ENCODE measurements at places on chromosomes 4 and X. TPM values are rescaled to one million over a fixed set of nuclear protein-coding genes. Genes with fewer than 3 reads are reported as not detected.

Gene HPGD
- 5.7 TPM for total RNA-seq

Gene TMEM144
- 2.6 TPM for total RNA-seq

Gene ZNF711
- total RNA-seq = 15.7 TPM

Gene ASB5
- total RNA-seq = 77.8 TPM

Gene AKAP14
- total RNA-seq = not detected

Gene S100G
- total RNA-seq = not detected

Gene SPARCL1
- total RNA-seq = 116 TPM

Gene ABCG2
- 7.8 TPM for total RNA-seq

Gene FAM47A
- total RNA-seq = not detected

Gene DCHS2
- total RNA-seq = 18.3 TPM

Gene DUSP21
- not detected for total RNA-seq

Gene BBS12
- total RNA-seq = 4.2 TPM

Gene CD40LG
- not detected for total RNA-seq

Gene CTAG2
- total RNA-seq = not detected

Gene PRSS12
- 10.4 TPM for total RNA-seq

Gene SLC16A2
- 12.5 TPM for total RNA-seq

Gene C4orf51
- not detected for total RNA-seq

Gene CENPU
- 6.8 TPM for total RNA-seq

Gene TIGD4
- total RNA-seq = 2.1 TPM

Gene CAPN6
- total RNA-seq = 205 TPM

Gene DIPK2B
- 10.4 TPM for total RNA-seq

Gene CXCL8
- total RNA-seq = 1.0 TPM

Gene MAPK10
- 8.9 TPM for total RNA-seq

Gene RTL3
- under 0.01 TPM for total RNA-seq

Gene PHEX
- total RNA-seq = 4.2 TPM

Gene TMSB15A
- total RNA-seq = 6.3 TPM

Gene IL2
- total RNA-seq = not detected

Gene ACE2
- total RNA-seq = not detected

Gene ZNF732
- 1.6 TPM for total RNA-seq

Gene DUX4
- total RNA-seq = not detected

Gene CHRDL1
- total RNA-seq = 12.5 TPM

Gene FAM47B
- not detected for total RNA-seq

Gene GYPE
- 2.1 TPM for total RNA-seq

Gene JCHAIN
- total RNA-seq = 2.1 TPM

Gene CCNB3
- under 0.01 TPM for total RNA-seq

Gene FOXP3
- not detected for total RNA-seq

Gene ART3
- total RNA-seq = 19.3 TPM

Gene C1QTNF7
- total RNA-seq = 2.1 TPM

Gene CFP
- 3.7 TPM for total RNA-seq

Gene SCRG1
- 1.0 TPM for total RNA-seq

Gene ETDB
- not detected for total RNA-seq

Gene IRS4
- total RNA-seq = not detected

Gene AFP
- total RNA-seq = 1.0 TPM

Gene TMEM31
- not detected for total RNA-seq

Gene HSFX1
- under 0.01 TPM for total RNA-seq

Gene SRPX
- 39.7 TPM for total RNA-seq

Gene FAM133A
- total RNA-seq = under 0.01 TPM

Gene IRAK1
- 11.0 TPM for total RNA-seq

Gene GRIA3
- total RNA-seq = 5.2 TPM

Gene TSPAN5
- 11.0 TPM for total RNA-seq

Gene FUNDC2
- 45.9 TPM for total RNA-seq

Gene PCSK1N
- not detected for total RNA-seq

Gene TSPAN7
- total RNA-seq = 25.6 TPM

All from skeletal muscle tissue (tissue), 5 donors.